ENCODE measurements at places on chromosomes 3 and 15. TPM values are rescaled to one million over a fixed set of nuclear protein-coding genes. Genes with fewer than 3 reads are reported as not detected.

TRH gene
- 0.15 TPM for polyA plus RNA-seq

CADM2 gene
- polyA plus RNA-seq = not detected

CTDSPL gene
- polyA plus RNA-seq = 7.1 TPM

FANCD2OS gene
- polyA plus RNA-seq = not detected

TGM4 gene
- not detected for polyA plus RNA-seq

CELF6 gene
- polyA plus RNA-seq = not detected

ABTB1 gene
- polyA plus RNA-seq = 20.4 TPM

MEGF11 gene
- 0.14 TPM for polyA plus RNA-seq

SEMA6D gene
- polyA plus RNA-seq = 0.86 TPM

ITIH4 gene
- not detected for polyA plus RNA-seq

PLA2G4D gene
- polyA plus RNA-seq = not detected

ATP10A gene
- polyA plus RNA-seq = 20.4 TPM

DLEC1 gene
- not detected for polyA plus RNA-seq

PLCL2 gene
- 1.4 TPM for polyA plus RNA-seq

SLC22A13 gene
- polyA plus RNA-seq = not detected

XCR1 gene
- not detected for polyA plus RNA-seq

PCYT1A gene
- 38.3 TPM for polyA plus RNA-seq

GCSAM gene
- polyA plus RNA-seq = 0.20 TPM

DNA sequence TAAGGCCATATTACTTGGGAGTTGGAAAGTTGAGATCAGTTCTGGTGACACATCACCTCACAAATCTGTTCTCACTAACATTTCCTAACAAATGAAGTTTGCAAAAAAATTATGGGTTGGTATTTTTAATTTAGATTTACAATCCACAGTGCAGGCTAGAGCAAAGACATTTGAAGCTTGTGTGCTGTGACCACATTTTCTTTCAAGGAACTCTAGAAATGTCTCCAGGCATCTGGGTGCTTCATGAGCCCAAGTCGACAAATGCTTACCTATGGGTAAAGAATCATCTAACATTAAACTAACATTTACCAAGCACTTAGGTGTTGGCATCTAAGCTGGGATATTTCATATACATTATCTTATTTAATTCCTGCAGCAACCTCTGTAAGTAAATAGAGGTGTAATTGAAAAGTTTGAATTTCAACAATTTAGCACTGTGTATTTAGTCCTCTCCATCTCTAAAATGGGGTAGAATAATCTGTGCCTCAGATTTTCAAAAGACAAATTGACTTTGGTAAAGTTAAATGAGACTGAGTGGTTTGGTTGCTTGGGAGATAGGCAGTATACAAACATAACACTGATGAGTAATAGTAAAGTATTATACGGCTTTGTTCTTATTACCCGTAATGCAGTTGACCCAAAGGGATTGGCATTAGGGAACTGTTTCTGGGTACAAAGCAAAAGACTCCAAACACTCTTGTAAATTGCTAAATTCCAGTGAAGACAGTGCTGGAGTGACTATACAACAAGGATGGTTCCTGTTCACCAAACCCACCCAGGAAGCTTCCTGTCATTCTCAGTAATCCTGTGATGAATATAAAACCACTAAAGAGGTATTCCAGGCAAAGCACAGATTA is 162.5 kb downstream of the TPRG1 start:
- peak; percentile 74 for DNase-seq

DNA sequence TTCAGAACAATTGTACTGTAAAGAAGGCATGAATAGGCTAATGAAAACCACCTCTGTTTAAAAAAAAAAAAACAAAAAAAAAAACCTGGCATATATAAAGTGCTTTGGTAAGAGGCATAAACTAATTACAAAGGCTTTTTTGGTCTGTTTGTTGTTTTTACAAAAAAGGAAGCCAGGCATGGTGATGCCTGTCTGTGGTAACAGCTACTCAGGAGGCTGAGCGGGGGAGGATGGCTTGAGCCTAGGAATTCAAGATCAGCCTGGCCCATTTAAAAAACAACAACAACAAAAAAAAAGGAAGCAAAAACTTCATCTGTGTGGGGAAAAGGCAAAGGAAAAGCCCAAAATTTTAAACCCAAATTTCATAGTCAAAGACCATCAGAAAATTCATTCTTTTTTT is 47.0 kb downstream of the OSBPL10 start:
- DNase-seq = no peak

- no peak for DNase-seq
These were observed 63.7 kb downstream of the DUT start for GRCh38 chr15:48394970-48395369.

DNA sequence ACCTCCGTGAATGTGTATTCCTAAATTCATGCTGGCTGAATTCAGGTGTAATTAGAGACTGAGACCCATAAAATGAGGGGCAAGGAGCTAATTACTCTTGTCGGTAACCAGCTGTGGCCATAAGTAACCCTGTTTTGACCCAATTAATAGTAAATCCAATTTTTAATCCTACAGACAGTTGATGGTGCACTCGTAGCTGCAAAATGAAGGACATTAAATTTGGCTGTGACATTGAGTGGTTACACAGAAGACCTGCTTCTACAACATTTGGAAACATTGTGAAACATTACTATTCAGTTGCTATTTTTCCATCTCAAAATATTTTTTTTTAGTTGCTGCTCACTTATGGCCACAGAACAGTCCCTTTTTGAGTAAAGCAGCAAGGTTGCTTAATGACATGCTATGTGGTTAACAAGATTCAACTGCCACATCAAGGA is 33.0 kb downstream of the MBNL1 start:
- DNase-seq = peak; percentile 52

DNA sequence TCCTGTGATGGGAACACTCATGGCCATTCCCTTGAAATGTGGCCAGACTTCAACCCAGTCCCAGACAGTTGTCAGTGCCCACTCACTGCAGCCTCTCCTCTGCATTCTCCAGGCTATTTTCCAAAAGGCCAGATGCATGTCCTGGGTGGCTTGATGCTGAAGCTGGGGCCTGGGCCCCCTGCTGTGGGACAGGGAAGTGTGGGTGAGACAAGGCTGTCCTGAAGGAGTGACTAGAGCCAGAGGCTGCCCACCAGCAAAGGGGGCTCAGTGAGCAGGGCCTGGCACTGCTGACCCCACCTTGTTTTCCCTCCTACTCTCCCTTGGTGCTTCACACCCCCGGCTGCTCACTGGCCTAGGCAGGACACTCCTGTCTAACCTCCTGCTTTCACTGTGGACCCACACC is 11.9 kb downstream of the CISH start:
- DNase-seq = peak; percentile 35

GRCh38 chr3:36992806-36993325 is at the start of gene EPM2AIP1:
EPM2AIP1 (minus strand) TSS chr3:36993131; CDS start chr3:36993077, 54 bp downstream.
- peak; percentile 100 for DNase-seq

GRCh38 chr3:179323197-179324110 is 623 bp downstream of the ZNF639 start:
- DNase-seq = peak; percentile 91

GRCh38 chr15:81378443-81378842 is 4.4 kb upstream of the TMC3 start:
- DNase-seq = no peak

GRCh38 chr3:194532591-194532990 is 45.8 kb upstream of the ATP13A3 start:
- peak; percentile 13 for DNase-seq

- no peak for DNase-seq
These were observed 38.0 kb downstream of the RAB7A start for GRCh38 chr3:128763967-128764366.

- DNase-seq = no peak
These were observed 70.0 kb downstream of the FOXP1 start for GRCh38 chr3:71513515-71513914.

GRCh38 chr3:125221831-125222230 is 9.3 kb upstream of the SLC12A8 start:
- no peak for DNase-seq

- DNase-seq = no peak
These were observed 528.6 kb downstream of the TAFA4 start for GRCh38 chr3:68403741-68404140.

GRCh38 chr3:195153653-195154052 is 117.3 kb downstream of the XXYLT1 start:
- DNase-seq = no peak

DNA sequence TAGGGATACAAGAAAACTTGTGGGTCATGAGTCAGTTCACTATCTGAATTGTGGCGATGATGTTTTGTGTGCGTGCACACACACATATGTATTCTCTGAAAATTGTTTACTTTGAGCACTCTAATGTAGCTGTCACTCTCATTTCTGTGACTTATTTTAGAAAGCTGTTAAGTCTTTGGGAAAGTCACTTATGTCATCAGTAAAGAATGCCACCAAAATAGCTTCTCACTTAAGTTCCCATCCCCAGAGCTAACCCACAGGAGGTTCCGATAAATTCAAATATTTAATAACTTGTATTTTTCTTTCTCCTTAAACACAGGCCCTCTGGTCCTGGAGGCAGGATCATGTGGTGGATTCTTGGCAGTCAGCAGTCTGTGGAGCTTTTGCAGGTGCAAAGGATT is 138.3 kb downstream of the LRIG1 start:
- peak; percentile 40 for DNase-seq

DNA sequence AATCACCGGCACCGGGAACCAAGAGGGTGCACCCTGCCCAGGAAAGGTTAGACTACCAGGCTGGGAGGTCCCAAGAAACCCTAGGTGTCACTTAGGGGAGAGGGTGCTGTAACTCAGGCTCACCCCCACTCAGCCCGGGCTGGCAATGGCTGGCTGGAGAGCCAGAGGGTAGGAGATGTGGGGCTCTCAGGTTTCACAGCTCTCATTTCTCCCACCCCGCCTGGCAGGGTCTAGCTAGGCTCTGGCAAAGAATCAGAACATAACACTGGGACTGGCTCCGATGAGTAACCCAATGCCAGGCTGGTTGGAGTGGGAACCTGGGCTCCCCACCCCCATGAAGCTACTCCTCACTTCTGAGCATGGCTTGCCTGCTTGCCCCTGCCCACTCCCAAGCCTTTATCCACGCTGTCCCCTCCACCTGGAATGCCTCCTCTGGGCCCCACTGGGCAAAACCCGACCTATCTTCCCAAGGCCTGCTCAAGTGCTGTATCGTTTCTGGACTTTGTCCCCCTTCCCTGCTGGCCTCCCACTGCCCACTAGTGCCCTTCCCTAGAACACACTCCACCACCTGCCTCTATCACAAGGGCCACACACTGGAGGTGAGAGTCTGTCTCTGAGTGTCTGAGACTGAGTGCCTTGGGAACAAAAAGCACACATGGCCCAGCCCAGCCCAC is 2.0 kb downstream of the CIB2 start:
- DNase-seq = peak; percentile 34

DNA sequence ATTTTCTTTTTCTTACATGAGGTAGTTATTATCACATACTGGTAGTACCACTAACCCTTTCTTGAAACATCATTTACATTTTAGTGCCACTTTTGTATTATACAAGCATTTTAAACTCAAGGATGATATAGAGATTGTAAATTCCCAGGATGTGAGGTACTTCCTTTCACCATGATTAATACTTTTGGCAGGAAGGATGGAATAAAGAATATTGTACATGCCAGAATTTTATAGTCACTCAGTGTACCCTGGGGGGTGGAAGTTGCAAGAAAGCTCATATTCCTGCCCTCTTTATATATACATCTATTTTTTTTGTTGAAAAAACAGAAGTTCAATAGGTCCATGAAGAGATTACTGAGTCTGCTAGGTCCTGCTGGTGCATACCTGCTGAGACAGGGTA is 141.0 kb upstream of the PLSCR5 start:
- peak; percentile 82 for DNase-seq

GRCh38 chr15:32676169-32676568 is 34.7 kb downstream of the SCG5 start:
- DNase-seq = no peak

GRCh38 chr3:17872457-17872856 is 130.0 kb upstream of the TBC1D5 start:
- no peak for DNase-seq

- DNase-seq = peak; percentile 15
These were observed 59.5 kb downstream of the PIK3CB start for GRCh38 chr3:138775254-138775595.

DNA sequence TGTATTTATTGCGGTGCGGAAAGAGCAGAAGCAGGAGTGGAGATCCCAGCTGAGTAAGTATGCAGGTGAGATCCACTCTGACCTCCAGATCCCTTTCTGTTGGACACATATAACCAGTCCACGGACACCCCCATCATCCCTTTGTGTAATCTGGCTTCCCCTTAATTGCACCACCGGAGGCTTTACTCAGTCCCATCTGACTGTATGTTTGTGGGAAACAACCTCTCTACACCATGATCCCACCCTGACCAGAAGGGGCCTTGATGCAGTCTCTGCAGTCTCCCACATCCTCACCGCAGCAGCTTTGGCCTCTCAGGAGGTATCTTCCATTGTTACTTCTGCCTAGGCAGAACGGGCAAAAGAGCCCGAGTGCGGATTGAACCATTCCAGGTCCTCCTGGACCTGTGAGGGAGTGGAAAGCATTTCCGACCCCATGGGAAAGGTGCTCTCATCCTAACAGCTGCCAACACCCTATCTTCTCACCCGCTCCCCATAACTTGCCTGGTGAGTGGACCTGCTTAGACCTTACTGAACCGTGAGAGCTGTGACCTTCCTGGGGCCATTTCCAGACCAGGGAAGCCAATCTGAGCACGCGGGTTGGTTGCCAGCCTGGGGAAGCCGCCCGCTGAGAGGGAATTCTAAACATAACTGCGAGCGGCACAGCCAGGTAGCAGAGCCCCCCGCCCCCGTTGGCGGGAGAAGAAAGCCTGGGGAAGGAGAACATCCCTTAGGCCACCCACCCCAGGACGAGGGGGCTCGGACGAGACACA is 1.1 kb downstream of the SLCO2A1 start:
- no peak for DNase-seq

GRCh38 chr3:142795332-142795731 is 71.5 kb downstream of the TRPC1 start:
- no peak for DNase-seq

DNA sequence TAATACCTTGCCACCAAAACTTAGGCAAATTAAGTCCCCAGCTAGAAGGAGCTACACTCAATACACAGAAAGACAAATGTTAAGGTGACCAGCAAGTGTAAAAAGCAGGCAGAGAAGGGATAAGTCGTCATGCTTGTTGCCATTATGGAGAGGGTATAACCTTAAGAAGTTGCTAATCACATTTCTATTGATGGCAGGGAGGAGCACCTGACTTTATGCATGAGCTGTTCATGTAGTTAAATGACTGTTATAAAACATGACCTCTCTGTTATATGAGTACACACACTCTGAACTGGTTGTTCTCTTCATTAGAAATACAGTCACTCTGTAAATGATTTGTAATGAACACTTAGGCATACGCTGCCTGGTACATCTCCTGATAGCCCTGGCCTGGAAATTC is 6.6 kb upstream of the CCNL1 start:
- no peak for DNase-seq

- DNase-seq = peak; percentile 48
These were observed 2.2 kb downstream of the PTPRG start for GRCh38 chr3:61563313-61564271.

DNA sequence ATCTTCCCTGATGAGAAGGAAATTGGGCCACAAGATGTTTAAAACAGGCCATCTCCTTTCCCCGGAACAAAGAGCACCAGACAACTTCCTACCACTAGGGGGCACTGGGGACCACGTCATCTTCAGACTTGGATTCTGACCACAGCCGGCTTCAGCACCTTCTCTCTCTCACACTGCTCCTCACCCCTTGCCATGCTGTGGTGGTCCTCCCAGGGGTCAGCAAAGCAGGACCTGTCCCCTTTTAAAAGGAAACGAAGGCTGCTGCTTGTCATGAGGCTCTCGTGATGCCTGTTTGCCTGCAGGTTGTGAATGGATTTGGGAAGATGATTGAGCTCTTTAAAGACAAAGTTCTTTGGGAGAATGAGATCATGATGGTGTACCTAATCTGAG is 16.2 kb downstream of the RFT1 start:
- DNase-seq = peak; percentile 86

GRCh38 chr3:13197795-13198194 is 124.6 kb upstream of the IQSEC1 start:
- DNase-seq = no peak
